Activated T-helper 1 cell treated with anti-CD3 and anti-CD28 coated beads, Interleukin-2, amount 50 U/mL, for 16 hours (primary cell): ENCODE measurements at places on chromosomes 11 and 22.
A peak's percentile ranks its signal among the peaks of the same experiment; 100 is the strongest.

DNA sequence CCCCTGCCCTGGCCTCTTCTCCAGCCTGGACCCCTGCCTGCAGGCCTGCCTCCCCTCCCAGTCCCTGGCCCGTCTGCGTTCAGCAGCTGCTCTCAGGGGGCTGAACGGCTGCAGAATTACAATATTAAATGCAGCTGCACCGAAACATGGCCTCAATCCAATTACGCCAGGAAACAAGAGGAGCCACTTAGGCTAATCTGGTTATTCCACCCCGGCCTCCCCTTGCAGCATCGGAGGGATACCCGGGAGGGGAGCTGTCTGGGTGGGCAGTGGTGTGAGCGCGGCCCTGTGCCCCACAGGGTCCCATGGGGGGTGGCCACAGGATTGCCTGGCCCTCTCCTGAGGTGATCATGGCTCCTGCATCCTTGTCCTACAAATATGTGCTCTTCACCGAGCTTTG lies 42.6 kb downstream of the FLRT1 start:
- no peak for DNase-seq

- no peak for DNase-seq
These were observed 36.6 kb downstream of the SMIM38 start for GRCh38 chr11:69192301-69192721.

DNA sequence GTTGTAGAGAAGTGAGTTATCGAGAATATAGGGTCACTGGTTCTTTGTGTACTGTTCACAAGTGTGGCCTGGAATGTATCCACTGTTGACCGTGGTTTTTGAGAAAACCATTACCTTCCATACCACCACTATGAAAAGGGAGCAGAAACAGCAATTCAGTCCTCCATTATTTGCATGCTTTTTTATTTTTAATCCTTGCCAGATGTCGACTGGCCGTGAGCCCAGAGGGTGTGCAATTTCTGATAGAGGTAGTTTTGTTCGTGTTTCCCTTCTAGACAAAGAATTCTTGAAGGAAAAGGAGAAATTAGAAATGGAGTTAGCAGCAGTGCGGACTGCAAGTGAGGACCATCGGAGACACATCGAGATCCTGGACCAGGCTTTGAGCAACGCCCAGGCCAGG lies 81.7 kb downstream of the AMOTL1 start:
- no peak for DNase-seq

GRCh38 chr11:119109843-119110242 lies 2.7 kb downstream of the C2CD2L start:
- DNase-seq: no peak

GRCh38 chr22:34880662-34881061 lies 185.3 kb upstream of the ISX start:
- no peak for DNase-seq

DNA sequence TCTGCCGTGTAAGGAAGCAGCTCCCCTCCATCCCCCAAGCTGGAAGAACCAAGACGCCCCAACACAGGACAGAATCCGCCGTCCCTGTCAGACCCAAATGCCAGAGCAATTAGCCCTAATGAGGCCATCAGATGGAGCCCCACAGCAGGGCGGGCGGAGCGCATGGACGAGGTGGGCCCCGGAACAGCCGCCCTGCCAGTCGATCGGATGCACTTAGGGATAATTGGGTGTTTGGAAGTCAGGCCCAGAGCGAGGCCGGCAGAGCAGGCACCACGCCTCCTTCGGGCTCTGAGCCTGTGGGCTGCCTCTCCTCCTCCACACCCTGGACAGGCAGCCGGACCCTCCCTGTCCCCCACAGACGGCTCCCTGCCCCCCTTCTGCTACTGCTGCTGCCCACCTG lies 5.5 kb upstream of the TH start:
- no peak for DNase-seq

DNA sequence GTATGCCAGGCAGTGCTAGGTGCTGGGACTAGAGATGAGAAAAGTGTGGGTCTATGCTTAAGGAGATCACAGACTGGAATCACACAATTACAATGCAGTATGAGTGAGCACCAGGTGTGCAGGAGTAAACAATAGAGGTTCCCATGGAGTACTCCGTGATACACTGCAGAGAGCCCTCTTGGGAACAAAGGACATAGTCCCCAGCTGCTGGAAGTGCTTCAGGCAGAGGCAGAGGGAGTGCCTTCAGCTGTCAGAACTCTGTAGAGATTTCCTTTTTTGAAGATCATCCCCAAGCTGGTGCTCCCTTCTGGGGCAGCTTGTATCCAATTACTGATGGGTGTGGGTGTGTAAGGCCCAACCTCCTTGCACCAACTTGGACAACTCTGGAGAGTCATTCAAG lies 143.5 kb upstream of the PLET1 start:
- DNase-seq: no peak

DNA sequence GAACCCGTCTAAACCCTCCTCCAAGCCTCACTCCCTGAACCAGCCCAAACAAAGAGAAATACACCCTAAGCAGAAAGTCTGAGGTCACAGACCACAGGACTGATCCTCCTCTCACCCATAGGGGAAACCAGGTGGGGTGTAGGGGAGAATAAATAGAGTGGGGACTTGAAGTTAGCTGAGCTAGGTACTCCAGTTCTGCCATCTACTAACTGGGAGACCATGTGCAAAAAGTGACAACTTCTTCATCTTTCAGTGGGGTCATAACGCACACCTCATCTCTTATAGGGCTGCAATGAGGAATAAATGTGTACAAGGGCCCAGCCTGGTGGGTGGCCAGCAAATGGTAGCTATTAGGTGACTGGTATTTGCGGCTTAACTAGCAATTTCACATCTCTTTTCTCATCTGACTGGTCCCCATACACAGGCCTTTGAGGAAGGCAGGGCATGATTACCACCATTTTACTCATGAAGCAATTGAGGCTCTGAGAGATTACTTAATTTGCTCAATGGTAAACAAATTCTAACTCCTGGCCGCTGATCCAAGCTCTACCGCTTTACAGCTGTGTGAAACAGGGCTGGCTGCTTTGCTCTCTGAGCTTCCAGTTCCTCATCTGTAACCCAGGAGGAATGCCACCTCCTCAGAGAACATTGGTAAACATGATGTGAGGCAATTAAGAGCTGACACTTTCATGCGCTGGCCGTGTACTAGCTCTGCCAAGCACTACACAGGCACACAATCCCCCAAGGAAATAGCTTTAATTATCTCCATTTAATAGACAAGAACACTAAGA lies 16.6 kb downstream of the TBC1D10A start:
- no peak for DNase-seq

- no peak for DNase-seq
These were observed 126.0 kb upstream of the CADM1 start for GRCh38 chr11:115630214-115630613.

- DNase-seq: peak; percentile 25
These were observed at the start of gene MTFP1 for GRCh38 chr22:30425616-30426387. Gene MTFP1 (plus strand): TSS chr22:30425768. CDS start chr22:30425880, 112 bp downstream.

GRCh38 chr22:41458161-41458728 lies 10.2 kb downstream of the PHF5A start:
- no peak for DNase-seq

DNA sequence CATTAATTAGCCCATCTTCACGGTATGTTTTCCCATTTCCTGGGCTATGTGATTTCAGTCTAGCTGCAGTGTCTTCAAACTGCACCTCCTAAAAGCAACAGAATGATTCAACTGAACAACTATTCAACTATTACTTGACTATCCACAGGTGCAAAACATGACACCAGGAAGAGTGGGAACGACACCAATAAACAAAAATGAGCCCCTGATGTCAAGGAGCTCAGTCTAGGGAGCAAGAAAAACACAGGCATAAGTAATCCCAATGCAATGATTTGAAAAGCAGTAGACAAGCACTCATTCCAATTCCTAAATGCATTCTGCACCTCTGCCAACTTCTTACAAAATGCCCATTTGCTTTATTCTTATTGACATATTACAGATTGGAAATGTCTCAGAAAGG lies 285.6 kb downstream of the ETS1 start:
- DNase-seq: no peak

GRCh38 chr11:118907051-118908042 lies 18.4 kb downstream of the BCL9L start:
- DNase-seq: peak; percentile 77

DNA sequence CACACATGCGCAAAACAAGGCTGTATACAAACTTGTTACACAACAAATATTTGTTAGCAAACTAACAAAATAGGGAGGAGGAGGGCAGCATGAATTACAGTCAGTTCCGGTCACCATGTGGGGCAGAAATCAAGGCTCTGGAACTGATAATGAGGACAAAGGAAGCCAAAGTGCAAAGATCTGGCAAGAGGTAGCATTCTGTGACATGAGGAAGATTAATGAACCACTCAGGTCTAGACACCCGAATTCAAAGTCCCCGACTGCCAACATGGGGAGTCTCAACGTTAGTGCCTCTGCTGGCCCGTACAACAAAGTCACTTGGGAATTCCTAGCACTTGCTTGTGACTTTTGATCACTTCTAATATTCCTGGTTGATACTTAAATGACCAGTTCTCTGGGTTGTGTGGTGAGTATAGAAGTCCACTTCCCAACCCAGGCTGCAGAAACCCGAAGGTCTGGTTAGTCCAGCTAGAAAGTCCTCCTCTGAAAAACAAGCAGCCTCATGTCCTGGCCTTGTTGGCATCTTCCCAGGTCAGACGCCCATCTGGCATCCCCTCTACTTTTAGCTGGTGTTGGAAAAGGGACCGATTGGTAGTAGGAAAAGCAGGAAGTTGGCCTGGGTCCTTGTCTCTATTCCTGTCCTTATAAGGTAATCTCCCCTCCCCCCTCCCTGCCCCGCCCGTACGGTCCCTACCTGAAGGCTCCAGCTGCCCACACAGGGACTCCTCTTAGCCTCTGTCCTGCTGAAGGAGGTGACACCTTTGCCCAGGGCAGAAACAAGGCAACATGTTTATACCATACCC lies 1.6 kb downstream of the SUN2 start:
- DNase-seq: no peak

DNA sequence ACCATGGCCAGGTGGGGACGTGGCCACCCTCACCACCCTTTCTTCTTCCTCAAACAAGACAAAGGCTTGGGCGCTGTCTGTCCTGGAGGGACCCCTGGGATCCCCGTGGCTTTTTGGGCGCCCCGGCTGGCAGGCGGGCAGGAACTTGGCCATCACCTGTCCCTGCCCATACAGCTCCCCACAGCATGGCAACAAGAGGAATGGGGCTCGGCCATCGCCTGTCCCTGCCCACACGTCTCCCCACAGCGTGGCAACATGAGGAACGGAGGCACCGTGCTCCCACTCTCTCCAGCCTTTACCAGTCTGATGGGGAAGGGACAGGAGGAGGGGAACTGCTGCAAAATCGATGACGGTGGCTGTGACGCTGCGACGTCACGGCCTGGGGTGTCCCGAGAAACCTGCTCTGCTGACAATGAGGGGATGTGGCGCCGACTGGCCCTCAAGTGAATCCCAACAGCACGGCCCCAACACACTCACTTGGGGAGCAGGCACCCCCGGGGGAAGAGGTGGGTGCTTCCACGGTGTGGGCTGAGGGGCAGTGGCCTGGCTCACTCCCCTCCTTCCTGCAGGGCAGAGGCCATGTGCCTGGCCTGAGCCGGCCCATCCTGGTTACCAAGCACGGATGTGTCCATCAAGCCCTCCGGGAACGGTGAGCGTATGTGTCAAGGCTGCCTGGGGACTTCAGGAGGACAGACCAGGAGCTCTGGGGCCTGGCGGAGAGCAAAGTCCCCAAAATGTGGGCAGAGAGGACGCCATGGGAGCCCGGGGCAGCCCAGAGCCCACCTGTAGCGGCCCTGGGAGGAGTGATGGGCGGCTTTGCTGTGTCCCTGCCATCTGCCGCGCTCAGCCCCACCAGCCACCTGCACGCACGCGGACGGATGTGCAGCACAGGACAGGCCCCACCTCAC lies 30.4 kb downstream of the TOLLIP start:
- no peak for DNase-seq
